CD4-positive, alpha-beta T cell treated with Interleukin-6 for 4 hours (primary cell): ENCODE measurements at places on chromosomes 4 and X.

- DNase-seq, result no peak
Observed at GRCh38 chrX:151505796-151506195, 57.7 kb upstream of the PASD1 start.

DNA sequence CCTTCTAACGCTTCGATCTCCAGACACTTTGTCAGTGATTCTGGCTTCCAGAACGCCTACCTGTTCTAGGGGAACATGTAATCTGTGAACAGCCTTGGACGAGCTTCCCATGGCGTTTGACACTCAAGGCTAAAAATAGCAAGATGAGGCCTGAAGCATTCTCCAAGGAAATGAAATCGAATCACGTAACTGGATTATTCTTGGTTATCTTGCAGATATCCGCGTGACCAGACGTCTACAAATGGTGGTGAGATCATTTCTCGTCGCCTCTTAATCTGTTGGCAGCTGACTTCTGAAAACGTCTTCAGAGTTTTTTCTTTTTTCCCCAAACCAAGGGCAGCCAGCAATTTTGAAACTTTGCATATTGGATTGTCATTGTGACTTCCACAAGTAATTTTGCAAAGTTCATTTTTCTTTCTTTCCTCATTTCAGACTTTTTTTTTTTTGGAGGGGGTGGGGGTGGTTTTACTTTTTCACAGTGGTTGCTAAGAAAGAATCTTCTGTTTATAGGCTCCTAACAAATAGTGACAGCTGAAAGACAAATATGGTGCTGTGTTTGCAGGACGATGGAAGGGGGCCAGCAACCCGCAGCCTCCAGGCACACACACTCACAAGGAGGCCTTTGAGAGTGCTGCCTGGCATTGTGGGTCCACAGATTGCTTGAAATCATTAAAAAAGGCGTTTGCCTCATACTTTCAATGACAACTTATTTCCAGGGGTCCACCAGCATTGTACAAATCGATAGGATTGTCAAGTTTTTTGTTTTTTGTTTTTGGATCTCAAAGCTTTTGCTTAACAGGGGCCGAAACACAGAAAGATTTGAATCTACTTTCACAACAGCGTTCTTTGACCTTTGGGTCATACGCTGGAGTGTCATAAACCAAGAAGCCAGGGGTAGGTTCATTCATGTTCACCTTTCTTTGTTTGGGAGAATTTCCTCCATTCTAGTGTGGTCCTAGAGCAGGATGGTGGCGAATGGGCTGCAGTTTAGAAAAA is 32.4 kb upstream of the PDLIM3 start:
- DNase-seq, result no peak

DNA sequence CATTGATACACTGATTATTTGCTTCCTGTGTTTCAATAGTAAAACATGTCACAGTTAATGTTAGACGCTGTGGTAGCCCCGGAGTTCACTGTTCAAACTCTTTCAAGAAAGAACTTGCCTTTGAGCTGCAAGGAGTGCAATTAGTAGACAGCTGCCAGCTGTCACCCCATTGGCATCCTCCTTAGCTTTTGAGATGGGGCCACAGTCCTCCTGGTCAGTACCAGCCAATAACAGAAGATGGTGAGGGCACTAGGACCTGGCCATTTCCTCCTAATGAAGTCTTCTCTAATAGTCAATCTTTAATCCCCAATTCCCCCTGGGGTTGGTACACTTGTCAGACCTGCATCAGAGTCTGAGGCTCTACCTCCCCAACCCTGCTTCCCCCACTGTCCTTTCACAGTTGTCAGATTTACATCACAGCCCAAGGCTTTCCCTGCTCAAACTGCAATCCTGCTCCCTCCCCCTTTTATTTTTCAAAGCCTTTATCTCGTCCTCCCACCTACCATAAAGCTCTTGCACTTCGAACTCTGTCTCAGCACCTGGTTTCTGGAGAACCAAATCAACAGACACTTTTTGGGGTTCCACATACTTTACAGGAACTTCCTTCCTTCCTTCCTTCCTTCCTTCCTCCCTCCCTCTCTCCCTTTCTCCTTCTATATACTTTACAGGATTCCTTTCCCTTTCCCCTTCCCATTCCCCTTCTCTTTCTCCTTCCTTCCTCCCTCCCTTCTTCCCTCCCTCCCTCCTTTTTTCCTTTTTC is 182.0 kb downstream of the RASL11B start:
- DNase-seq, result no peak

- DNase-seq, result no peak
Observed at GRCh38 chrX:74922922-74923543, 2.2 kb downstream of the NEXMIF start.

- DNase-seq, result no peak
Observed at GRCh38 chr4:79980448-79980847, 92.6 kb downstream of the ANTXR2 start.

DNA sequence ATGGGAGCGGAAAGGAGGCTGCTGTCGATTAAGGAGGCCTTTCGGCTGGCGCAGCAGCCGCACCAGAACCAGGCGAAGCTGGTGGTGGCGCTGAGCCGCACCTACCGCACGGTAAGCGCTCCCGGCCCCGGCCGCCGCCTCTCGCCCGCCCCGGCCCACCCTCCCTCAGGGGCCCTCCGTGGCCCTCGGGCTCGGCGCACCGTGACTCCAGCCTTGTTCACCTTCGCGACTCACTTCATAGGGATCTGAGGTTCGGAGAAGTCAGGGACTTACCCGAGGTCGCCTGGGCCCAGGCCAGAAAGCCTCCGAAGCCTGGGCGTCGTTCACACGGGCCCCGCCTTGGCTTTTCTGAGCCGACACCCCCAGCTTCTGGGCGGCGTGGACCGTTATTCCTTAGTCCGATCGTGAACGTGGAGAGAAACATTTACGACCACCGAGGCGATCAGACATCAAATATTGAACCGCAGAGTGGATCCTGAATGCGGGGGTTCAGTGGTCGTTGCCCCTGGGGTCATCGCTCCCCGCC is 362 bp downstream of the NCAPG start:
- DNase-seq, result no peak

DNA sequence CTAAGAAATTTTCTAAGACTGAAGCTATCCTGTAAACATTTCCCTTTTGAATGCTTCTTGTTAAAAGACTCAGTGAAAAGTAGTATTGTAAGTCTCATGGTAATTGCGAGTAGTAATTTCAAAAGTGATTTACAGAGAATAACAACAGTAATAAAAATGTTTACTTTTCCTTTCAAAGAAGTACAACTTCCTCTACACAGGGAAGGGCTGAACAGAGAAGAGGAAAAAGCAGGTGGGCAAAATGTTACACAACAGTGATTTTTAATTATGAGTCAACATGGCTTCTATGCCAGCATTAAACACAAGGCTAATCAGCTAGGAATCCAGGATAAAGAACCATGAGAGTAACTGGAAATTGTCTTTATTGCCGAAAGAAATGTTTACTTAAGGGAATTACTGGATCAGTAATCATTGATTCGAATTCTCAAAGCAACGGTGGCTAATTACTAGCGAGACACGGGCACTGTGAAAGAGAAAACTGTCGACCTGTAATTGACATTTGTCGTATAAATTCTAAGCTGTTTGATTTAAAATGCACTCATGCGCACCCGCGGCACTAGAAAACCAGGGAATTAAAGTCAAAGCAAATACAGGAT is 15.4 kb downstream of the UTP3 start:
- no peak for DNase-seq

DNA sequence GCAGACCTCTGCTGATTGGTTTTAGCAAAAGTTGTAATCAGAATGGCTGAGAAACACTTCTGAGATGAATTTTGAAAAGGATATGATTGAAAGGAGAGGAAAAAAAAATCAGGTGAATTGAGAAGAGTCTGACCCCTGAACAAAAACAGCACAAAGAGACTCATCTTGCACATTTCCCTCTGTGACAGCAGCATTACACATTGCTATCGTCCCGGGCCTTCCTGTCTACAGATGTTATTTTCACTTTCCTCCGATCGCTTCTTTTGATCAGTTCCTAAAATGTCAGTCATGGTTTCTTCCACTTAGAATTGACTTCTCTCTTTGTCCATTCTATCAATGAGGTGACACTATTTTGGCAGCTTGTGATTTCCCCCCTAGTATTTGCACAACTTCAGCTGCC is 262.6 kb downstream of the GPC3 start:
- no peak for DNase-seq

DNA sequence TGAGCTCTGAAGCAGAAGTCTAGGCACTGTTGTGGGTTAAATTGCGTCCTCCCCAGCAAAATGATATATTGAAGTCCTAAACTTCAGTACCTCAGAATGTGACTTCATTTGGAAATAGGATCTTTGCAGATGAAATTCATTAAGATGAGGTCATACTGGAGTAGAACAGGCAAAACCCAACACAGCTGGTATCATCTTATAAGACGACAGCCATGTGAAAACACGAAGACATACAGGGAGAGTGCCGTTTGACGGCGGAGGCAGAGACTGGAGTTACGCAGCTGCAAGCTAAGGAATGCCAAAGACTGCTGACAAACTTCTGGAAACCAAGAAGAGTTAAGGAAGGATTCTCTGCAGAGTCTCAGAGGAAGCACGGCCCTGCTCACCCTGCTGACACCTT is 241.5 kb downstream of the MAML3 start:
- DNase-seq, result no peak

- DNase-seq, result no peak
Observed at GRCh38 chr4:107147873-107148272, 111.8 kb upstream of the DKK2 start.

- no peak for DNase-seq
Observed at GRCh38 chrX:132181364-132181763, 37.9 kb downstream of the RAP2C start.

GRCh38 chrX:109845996-109846395 is 112.9 kb upstream of the ACSL4 start:
- DNase-seq, result no peak

DNA sequence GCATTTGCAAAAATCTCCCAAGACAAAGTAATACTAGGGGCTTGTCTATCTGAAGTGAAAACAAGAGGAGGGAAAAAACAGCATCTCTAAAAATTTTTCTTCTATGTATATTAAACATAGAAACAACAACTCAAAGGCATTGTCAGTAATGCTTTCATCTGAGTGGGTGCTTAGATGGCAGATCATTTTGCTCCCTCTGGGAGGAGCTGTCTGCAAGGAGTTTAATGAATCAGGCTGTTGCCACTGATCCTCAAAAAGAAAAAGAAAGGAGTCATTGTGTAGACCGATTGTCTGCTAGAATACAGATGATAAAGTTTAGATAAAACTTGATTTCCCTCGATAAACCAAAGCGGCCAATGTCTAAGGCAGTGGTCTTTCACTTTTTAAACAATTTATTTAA is 49.7 kb upstream of the KLHL8 start:
- no peak for DNase-seq

- DNase-seq, result no peak
Observed at GRCh38 chr4:80112236-80112635, 39.2 kb upstream of the ANTXR2 start.

DNA sequence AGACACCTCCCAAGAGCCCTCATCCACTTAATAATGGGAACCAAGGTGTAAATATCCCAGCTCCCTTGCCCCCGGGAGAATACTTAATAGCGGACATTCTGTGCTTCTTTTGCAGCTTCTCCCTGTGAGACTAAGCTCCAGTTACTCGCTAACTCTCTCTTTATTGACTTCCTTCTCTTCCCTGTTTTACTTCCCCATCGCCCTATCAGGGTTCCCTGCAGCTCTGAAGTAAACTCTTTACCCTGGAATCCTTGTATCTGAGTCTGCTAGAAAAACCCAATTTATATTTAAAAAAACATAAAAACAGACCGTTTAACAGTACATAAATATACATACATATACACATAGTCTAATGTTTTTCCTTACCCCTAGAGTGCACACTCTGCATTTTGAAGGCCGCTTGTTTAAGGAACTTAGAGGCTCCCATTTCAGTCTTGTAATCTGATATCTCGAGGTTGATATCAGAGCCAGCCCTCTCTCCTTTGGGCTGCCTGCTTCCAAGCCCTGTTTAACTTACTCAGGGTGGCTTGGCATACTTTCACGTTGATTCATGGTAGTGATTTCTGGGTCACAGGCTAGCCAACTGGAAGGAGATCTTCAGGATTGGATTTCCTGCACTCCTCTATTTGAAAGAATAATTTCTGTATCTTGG is 177.4 kb upstream of the SCML1 start:
- no peak for DNase-seq

- no peak for DNase-seq
Observed at GRCh38 chrX:155334486-155335336, at the start of gene CLIC2. Gene CLIC2 (minus strand): TSS chrX:155334614. CDS start chrX:155334427, 187 bp downstream.

DNA sequence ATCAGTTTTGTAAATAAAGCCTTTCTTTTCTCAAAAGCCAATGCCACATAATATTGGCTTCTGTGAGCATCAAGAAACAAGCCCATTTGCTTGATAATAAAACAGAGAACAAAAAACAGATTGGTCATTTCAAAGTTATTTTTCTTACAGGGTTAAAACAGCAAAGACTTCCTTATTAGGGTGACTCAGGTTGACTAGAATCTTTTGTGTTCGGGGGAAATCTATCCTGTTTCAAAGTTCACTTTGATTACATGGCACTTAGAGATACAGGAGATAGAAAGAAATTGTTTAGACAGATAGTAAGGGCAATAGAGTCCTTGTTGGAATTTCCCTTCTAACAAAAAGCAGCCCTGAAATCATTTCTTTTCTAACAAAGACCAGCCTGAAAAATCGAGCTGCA is 170.0 kb upstream of the GLRA2 start:
- no peak for DNase-seq

GRCh38 chr4:99783940-99784339 is 32.7 kb upstream of the DAPP1 start:
- DNase-seq, result no peak

GRCh38 chrX:17021851-17022604 is 75.6 kb downstream of the REPS2 start:
- DNase-seq, result no peak

GRCh38 chr4:168825975-168826374 is 184.1 kb downstream of the CBR4 start:
- no peak for DNase-seq

DNA sequence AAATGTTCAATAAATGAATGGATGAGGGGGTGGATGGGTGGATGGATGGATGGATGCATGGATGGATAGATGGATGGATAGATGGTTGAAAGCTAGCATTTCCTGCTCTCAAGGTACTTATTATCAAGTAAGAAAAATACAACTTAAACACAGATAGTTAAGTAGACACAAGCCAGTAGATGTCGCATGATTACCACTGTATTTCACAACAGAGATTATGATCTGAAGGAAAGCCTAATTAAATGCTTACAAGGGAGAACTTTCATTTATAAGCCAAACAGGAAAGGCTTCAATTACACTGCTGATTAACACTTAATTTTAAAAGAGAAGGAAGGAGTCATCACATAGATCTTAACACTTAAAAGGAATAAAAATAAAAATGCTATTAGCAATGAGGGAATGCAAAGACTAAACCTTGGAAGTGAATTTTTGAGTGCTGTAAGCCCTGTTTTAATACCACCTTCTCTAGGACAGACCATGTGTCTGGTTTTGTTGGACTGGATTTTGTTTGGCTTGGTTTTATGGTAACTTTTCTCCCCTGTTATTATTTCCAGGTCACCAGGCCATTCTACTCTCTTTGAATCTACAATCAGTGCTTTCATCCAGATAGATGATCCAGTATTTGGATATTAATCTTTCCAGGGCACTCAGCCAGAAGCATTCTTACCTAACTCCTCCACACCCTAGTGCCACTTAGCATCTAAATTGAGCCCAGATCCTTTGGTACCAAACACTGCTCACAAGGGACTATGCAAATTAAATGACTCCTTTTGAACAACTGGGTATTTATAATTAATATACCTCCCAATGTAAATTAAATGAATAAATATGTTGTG is 75.5 kb upstream of the SLC39A8 start:
- no peak for DNase-seq

- no peak for DNase-seq
Observed at GRCh38 chr4:2855584-2855983, 11.9 kb downstream of the ADD1 start.

GRCh38 chrX:40278340-40279090 is 180.8 kb upstream of the BCOR start:
- DNase-seq, result peak; percentile 72

- peak; percentile 88 for DNase-seq
Observed at GRCh38 chrX:47129157-47129898, 15.2 kb downstream of the NDUFB11 start.
